Foreskin fibroblast (primary cell): ENCODE measurements at places on chromosomes 6 and 20.
A peak's percentile ranks its signal among the peaks of the same experiment; 100 is the strongest.

DNA sequence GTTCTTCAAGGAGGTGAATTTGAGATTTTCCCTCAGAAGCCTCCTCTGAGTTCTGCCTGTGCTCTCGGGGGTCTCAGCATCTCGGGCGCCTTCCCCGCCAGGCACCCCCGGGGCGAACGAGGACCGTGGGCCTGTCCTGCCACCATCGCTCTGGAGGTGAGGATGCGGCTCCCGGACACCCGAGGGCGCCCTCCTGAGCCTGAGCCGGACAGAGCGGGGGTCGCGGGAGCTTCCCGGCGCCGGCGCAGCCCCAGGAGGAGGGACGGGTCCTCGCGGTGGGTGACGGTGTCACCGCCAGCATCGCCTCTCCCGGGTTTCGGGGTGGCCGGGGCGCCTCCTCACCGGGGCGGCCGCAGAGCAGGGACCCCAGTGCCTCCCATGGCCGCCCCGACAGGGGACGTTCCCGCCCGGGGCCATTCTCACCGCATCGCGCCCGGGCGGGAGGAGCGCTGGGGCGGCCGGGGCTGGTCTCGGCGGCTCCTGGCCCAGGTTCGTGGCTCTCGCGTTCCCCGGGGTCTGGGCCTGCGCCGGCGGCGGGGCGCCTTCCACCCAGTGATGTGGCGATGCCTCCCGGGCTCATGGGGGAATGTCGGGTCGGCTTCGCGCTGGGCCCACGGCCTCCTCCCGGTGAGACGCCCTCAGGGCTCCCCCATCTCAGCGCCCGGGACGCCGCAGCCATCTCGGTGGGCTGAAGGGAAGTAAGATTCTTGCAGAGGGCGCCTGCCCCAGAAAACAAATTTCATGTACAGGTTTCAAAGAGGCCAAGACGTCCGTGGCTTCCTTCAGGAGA, 210.5 kb downstream of the ERMARD start:
- no peak for DNase-seq

- peak; percentile 40 for DNase-seq
Observed at GRCh38 chr6:150600301-150601017, 774 bp downstream of the PLEKHG1 start.

DNA sequence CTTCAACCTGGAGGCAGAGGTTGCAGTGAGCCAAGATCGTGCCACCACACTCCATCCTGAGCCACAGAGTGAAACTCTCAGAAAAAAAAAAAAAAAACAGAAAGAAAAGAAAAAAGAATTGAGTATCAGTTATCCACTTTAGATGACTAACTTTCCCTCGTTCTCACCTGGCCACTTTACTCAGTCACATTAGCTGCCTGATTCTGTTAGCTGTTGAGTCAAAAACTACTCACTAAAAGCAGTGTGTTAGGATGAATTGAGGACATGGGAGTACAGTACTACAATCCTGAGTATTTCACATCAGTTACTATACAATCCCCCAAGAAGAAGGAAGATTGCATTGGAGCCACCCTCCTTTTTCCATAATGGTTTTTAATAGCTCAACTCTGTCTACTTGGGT, 114.6 kb downstream of the ADAT2 start:
- no peak for DNase-seq

DNA sequence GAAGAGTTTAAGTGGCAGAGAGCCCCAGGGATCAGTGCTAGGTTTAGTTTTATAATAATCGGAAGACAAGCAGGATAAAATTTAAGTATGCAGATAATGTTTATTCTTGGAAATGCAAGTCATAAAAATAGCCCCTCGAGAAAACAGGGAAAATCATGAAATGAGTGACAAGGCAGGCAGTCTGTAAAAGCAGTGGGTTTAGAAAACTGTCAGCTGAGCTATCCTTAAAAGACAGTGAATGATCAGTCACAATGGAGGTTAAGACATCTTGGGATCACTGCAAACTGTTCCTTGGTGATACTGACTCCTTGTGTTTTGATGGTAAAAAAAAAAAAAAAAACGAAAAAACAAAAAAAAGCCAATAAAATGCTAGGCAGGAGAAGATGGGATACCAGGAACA, 61.3 kb upstream of the BCLAF1 start:
- no peak for DNase-seq

- no peak for DNase-seq
Observed at GRCh38 chr6:80356000-80356399, 249.5 kb downstream of the BCKDHB start.

GRCh38 chr6:4380881-4381281, 245.5 kb upstream of the ECI2 start:
- DNase-seq, result no peak

DNA sequence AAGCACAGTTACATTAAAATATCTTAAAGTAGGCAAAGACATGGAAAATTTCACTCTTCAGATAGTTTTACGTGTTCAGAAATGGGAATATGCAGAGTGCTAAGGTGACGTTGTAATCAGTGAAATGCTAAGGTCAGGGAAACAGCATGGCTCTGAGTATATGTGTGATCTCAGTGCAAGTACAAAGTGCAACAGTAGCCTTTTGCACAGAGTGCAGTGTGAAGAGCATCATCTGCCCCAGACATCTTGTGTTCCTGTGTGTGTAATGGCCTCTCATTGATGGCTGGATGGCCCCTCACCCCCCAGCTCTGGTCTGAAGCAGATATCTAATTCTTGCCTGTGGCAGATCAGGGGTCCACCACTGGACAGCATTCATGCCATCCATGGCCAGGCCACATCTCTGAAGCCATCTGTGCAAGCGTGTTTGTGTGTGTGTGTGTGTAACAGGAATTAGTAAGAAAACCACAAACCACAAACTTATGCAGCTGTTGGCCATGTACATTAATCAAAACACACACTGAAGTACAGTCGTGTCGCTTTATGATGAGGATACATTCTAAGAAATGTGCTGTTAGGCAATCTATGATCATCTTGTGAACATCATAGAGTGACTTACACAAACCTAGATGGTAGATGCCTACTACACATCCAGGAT, 165.1 kb downstream of the RALGAPA2 start:
- peak; percentile 10 for DNase-seq

GRCh38 chr6:130178692-130179091, 44.1 kb downstream of the SAMD3 start:
- DNase-seq, result peak; percentile 87

DNA sequence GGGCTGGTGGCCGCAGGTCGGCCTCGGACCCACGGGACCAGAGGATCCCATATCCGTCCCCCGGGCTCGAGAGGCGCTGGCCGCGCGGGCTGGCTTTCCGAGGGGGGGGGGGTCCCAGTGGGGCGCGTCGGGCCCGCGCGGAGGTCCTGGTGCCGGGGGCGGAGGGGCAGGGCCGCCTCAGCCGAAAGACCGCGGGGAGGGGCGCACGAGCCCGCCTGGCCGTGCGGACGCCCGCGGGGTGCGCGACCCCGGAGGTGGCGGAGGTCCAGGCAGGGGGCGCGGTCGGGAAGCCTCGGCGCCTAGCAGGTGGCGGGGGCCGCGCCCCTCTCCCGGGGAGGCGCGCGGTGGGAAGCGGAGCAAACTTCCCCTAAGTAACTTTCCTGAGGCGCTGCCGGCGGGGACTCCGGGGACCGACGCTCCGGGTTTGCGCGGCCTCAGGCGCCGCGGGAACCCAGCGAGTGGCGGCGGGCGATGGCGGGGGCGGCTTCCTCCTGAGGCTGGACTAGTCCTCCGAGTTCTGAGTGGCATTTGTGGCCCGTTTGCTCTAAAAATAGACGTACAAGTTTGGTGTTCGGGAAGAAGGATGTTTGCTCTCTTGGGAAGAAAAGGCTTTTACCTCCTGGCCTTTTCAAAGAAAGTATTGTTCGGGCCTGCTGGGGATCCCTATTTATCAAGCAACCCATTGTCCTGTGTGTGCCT, 26.5 kb upstream of the BTBD3 start:
- DNase-seq, result peak; percentile 24

DNA sequence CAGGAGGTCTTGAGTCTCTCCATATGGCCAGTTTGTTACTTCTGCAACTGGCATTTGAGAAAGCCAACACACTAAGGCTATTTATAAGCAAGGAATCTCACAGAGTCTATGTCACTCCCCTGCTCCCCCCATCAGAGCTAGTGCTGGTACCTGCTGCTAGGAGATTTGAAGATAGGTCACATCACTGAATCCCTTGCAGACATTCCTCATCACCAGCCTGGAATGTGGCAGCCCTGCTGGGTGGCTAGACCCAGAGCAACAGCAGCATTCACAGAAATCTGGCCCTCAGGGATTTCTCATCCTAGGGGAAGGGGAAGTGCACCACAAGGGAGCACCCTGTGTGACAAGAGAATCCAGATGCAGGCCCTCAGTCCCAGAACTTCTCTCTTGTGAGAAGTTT, 672.1 kb downstream of the HACE1 start:
- no peak for DNase-seq

DNA sequence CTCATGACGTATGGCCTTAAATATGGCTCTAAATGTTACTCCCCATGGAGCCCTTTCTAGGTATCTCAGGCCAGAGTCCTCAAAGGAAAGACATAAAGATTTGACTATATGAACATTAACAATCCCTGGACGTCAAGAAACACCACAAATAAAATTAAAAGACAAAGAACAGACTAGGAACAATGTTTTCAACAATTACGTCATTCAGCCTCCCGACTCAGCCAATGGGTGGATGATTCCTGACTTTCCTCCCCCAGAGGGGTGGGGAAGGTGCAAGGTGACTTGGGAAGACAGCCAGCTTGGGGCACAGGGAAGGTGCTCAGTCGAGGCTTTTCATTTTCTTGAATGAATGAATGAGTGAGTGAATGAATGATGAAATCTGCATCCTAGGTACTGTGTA, 157.4 kb downstream of the TFAP2C start:
- no peak for DNase-seq
